ENCODE measurements at places on chromosomes 7 and 10.
A peak's percentile ranks its signal among the peaks of the same experiment; 100 is the strongest.

- no peak for DNase-seq
Measured at GRCh38 chr7:106372595-106373318, 88.0 kb upstream of the NAMPT start.

DNA sequence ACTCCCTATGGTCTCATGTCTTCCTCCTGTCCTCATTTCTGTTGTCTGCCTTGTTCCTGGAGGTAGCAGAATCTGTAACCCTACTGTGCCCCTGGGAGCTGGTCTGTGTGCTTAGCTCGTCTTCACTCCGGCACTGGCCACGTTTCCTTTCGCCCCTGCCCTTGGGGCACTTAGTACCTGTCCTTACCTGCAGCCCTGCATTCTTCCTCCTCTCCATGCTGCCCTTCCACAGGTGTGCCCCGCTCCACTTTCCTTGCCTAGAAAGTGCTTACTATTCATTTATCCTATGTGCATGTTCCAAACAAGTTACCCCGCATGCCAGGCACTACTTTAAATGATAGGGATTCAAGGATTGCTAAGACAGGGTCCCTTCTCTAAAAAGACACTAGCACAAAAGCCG, 199.9 kb upstream of the ZMIZ1 start:
- DNase-seq, result no peak

GRCh38 chr7:151001546-151001945, 10.7 kb downstream of the NOS3 start:
- no peak for DNase-seq

- DNase-seq, result peak; percentile 43
Measured at GRCh38 chr7:137146552-137147337, 196.8 kb downstream of the PTN start.

GRCh38 chr10:72049969-72050781, 38.2 kb downstream of the SPOCK2 start:
- DNase-seq, result no peak

DNA sequence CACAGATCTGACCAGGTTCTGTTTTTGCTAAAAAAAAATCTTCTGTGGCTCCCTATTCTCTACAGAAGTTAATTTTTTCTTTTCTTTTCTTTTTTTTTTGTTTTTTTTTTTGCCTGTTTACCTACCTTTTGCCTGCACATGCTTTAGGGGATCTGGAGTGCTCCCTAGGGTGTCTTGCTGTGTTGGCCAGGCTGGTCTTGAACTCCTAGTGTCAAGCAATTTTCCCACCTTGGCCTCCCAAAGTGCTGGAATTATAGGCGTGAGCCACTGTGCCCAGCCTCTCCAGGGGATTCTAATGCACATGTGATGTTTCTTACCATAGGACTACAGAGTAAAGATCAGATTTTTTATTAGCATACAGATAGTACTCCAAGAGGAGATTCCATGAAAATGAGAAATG, 10.6 kb downstream of the CCSER2 start:
- DNase-seq, result no peak

DNA sequence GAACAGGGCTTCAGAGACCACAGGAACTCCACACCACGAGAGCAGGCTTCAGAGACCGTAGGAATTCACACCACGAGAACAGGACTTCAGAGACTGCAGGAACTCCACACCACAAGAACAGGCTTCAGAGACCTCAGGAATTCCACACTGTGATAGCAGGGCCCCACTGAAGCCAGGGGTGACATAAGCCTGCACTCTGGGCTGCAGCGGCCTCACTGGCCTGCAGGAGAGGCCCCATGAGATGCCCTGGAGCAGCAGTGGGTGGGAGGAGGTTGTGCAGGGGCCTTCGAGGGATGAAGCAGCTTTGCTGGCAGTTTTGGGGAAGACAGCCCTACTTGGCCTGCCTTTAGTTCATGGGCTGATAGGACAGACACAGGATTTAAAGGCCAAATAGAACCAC, 614.7 kb downstream of the PTPRN2 start:
- DNase-seq, result no peak

DNA sequence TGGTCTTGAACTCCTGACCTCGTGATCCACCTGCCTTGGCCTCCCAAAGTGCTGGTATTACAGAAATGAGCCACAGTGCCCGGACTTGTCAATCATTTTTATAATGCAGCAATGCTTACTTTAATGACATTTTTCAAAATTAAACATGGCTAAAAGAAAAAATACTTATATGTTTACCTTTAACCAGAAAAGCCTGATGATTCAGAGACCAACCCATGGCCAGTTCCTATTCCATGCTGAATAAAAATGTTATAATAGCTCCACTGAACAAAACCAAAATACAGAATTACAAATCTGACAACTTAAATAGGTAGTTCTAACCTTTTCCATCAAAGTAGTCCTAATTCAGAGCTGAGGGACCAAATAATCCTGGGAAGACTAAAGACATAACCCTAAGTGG, 21.6 kb downstream of the ZNF438 start:
- DNase-seq, result no peak

GRCh38 chr7:67553378-67553777, 556.7 kb downstream of the TYW1 start:
- DNase-seq, result no peak

GRCh38 chr10:11472158-11472753, 139.2 kb downstream of the USP6NL start:
- DNase-seq, result peak; percentile 77

GRCh38 chr10:59997827-59998525, 91.6 kb upstream of the CCDC6 start:
- DNase-seq, result no peak

DNA sequence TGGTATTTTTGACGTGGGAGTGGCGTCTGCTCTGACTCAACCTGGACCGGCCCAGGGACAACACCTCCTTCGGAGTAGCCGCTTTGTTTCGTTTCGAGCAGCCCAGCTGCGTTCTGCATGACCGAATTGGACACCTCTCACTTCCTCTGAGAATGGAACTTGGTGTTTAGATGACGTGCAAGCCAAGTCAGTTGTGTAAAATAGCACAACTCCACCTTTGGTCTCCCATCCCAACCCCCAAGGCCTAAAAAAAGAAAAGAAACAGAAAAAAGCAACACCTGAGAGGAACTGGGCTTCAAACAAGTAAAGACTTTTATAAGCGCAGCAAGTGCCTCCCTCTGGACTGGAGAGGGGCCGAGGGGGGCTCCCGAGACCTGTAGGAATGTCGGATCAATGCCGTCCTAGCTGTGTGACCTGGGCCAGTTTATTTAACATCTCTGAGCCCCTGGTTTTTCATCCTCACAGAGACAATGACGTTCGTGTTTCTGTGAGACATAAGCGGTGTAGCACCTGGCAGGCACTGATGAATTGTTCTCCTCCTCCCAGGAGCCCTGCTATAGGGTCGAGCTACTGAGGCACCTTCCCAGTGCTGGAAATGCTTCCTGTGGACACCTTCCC, 52.0 kb upstream of the SMNDC1 start:
- DNase-seq, result no peak

GRCh38 chr10:46522295-46523118, 34.0 kb downstream of the GPRIN2 start:
- no peak for DNase-seq

GRCh38 chr10:97393034-97393573, 8.0 kb downstream of the RRP12 start:
- no peak for DNase-seq

DNA sequence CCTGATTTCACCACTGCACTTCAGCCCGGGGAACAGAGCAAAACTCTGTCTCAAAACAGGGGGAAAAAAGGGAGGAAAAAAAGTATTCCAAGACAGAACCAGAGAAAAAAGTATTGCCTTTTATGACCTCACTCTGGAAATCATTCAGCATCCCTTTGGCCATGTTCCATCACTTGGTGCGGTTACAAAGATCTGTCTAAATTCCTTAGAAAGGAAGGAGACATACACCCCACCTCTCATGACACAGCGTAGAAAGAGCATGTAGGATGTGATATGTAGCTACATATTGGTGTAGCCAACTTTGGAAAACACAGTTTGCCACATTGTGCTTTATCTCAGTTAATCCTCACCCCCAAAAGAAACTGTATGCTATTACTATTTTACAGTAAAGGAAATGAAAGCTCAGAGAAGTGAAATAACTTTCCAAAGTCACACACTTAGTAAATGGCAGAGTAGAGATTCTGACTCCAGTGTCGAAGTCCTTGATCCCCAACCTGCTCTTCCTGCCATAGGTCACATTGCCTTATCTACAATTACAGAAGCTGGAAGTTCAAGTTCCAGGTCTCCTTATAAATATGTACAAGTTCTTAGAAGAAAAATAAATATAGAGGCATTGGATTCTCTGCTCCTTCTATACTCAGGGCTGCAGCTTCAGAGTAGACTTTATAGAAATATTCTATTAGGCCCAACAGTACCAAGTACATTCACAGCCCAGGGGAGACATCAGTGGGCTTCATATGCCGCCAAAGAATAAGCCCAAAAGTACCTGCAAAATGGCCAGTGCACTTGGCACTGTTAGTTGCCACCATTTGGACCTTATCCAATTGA, 91.6 kb upstream of the KMT2E start:
- no peak for DNase-seq

DNA sequence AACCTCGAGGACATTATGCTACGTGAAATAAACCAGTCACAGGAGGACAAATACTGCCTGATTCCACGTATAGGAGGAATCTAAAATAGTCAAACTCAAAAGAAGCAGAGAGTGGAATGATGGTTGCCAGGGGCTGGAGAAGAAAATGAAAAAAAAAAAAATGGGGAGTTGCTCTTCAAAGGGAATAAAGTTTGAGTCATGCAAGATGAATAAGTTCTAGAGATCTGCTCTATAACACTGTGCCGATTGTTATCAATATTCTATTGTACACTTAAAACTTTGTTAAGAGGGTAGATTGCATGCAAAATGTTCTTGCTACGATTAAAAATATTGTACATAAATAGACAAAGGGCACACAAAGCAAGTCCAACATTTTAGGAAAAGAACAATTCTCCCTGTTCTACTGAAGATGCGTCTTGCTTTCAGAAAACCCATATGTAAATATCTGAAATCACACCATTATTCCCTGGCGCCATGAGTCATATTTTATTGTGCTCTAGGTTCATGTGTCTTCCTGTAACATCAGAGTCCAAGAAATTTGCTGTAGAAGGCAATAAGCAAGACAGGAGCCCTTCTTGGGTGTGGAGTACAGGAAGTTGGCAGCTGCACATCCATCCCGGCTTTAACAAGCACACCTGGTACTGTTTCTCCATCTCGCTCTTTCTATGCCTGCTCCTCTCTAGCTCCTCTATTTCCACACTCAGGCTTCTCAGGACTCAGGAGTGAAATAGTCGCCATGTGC, 145.9 kb downstream of the GFRA1 start:
- no peak for DNase-seq

GRCh38 chr10:63994371-63994770, 473.2 kb downstream of the REEP3 start:
- DNase-seq, result no peak

DNA sequence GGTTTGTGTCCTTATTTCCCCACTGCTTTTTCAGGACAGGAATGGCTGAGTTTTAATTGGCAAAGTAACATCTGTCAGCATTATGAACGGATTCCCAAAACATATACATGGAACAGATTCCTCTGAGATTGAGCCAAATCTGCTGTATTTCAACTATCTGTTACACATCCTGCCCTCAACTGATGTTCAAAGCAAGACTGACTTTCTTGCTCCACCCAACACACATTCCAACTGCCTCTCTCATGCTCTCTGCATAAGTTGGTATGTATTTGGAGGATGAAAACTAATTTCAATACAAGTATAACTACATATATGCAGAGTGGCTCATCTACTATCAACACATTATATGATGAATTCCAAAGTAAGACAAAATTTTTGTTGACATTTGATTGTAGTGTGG, 342.2 kb downstream of the GATA3 start:
- no peak for DNase-seq

- DNase-seq, result no peak
Measured at GRCh38 chr7:32929430-32930143, 27.7 kb upstream of the FKBP9 start.

GRCh38 chr7:41787651-41788350, 84.9 kb upstream of the INHBA start:
- no peak for DNase-seq

DNA sequence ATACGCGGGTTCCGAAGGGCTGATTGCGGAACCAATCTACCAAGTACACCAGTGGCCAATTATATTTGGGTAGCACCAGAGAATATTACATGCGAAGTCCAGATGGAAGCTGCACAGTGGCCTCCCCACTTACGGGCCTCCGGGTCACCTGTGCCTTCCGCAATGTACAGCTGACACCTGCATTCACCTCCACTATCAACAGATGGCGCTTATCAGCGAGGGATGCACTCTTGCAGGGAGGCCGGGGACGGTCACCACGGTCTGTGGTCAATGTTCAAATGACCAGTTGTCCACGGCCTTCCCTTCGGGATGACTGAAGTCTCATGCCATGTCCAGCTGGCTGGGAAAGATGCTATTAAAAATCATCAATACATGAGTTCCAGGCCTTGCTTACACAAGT, 47.6 kb downstream of the SLIT1 start:
- no peak for DNase-seq

DNA sequence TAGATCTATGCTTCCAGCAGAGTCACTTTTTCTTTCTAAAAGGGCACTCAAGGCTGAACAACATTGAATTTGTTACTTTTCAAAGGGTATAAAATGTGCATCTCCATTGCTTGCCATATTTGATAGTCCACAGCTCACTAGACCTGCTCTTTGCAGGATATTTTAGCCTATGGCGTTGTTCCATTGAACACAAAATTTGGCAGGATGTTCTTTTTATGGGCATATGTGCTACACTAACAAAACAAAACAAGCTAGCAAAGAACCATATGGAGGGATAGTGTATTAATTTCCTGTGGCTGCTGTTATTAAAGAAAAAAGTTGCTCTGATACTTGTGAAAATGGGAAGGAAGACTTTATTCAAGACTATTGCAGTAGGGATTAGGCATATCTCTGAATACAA, 828.7 kb downstream of the TYW1 start:
- no peak for DNase-seq

DNA sequence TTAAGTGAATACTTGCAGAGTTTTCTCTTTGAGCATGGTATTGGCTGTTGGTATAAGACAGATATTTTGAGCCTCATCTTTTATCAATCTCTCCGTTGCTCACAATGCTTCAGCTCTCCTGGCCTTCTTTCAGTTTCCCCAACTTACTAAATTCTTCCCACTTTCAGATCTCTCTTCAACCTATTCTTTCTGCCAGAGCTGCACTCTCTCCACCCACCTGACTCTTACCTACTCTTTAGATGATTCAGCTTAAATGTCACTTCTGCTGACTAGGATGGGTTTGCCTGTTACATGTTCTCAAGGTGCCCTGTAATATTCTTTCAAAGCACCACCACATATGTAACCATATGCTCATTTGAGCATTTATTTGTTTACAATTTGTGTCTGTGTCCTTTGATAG, 1.6 kb downstream of the EXOSC1 start:
- DNase-seq, result no peak

DNA sequence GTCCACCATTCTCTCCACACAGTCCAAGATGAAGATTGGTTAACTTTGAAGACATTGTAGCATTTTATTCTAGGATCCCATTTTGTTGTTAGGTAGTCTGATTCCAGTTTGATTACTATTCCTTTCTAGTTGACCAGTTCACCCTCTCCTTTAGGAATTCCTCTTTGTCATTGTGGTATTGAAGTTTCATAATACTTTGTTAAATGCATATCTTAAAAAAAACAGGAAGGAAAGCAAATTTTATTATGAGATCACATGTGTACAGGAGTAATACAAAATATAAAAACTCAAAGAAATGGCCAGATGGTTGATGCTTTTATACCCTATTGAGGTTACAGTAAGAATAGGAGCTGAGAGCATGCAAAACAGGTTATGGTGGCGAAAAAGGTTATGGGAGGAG, 15.5 kb upstream of the SEMA3C start:
- peak; percentile 35 for DNase-seq
